Astrocyte of the spinal cord (primary cell): ENCODE measurements at places on chromosomes 7 and 10.

- DNase-seq: no peak
Measured at GRCh38 chr10:33967606-33968120, 633.2 kb upstream of the NRP1 start.

- DNase-seq: no peak
Measured at GRCh38 chr10:131843881-131844284, 56.9 kb upstream of the PPP2R2D start.

- no peak for DNase-seq
Measured at GRCh38 chr7:91005841-91006240, 258.4 kb upstream of the FZD1 start.

DNA sequence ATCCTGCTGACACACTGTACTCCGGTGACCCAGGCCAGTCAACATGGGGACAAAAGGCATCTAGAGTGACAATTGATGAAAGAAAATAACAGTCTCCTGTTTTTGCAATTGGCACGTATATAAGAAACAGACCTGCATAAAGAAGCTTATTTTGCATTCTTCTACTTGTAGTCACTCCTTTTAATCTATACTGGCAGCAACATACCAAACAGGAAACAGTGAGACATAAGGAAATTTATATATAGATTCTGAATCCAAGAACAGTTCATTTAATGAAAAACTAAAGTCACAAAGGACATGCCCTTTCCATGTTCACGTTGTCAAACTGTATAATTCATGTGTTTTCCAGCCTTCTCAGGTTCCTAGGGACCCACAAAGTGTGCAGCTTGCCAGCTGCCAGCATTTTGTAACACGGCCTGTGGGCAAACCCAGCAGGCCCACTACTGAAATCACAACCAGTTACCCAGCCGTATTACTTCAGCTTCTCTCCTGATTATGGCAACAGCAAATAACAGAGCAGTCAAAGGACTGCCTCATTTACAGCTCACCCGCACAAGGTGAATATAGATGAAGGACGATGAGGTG, 72.3 kb downstream of the AMPH start:
- DNase-seq: peak; percentile 15

DNA sequence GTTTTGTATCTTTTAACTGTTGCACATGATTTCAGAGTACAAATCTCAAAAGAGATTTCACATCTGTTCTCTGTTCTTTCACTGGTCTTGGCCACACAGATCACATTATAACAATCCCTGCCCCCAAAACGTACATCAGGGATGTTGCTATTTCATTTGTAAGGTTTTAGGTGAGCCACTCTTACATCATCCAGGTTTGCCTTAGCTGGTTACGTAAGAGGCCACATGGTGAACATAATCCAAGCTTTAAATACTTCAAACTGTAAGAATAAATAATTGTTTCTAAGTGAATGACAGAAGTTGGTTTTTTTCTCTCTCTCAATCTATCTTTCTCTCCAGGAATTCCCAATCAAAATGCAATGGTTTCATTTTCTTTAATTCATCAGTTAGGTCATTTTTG, 245.9 kb upstream of the HGF start:
- no peak for DNase-seq

DNA sequence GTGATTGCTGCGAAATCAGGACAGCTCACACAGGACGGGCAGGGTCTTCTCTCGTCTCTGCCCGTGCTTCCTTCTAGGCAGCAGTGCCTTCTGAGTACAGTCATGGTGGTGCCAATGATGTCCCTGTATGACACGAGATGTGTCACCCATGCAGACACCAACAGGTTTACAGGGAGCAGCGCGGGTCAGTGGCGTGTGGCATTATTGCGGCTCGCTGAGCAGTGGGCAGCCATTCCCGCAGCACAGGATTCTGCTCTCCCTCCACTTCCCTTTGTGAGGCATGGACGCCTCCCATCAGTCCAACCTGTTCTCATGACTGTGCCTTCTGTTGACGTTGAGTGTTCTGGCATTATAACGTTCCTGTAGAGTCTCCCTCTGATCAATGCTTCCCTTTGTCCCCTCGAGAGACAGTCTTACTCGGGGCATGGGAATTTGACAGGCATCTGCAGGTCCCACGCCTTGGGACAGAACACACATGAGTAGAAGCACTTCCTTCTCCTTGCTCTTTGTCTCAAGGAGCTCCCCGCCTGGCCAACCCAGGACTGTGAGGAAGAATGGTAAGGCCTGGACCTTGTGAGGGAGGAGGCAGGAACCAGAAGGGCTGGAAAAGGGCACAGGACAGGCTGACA, 219.5 kb downstream of the PAXIP1 start:
- DNase-seq: no peak

DNA sequence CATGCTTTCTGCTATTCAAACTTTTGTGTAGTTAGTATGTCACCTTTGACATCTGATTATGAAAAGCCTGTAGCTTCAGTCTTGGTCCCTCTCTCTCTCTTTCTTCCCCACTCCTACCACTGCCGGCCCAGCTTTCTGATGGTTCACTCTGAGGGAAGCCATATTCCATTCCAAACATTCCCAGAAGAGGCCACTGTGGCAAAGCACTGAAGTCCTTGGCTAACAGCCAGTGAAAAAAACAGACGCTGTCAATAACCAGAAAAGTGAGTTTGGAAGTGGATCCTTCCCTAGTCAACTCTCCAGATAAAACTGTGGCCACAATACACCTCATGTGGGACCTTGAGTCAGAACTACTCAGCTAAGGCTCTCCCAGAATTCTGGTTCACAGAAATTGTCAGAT, 950.7 kb upstream of the PHF14 start:
- DNase-seq: peak; percentile 1

GRCh38 chr7:88344956-88345832, 38.5 kb upstream of the STEAP4 start:
- peak; percentile 33 for DNase-seq

GRCh38 chr7:128035712-128036111, 4.5 kb upstream of the LRRC4 start:
- no peak for DNase-seq

DNA sequence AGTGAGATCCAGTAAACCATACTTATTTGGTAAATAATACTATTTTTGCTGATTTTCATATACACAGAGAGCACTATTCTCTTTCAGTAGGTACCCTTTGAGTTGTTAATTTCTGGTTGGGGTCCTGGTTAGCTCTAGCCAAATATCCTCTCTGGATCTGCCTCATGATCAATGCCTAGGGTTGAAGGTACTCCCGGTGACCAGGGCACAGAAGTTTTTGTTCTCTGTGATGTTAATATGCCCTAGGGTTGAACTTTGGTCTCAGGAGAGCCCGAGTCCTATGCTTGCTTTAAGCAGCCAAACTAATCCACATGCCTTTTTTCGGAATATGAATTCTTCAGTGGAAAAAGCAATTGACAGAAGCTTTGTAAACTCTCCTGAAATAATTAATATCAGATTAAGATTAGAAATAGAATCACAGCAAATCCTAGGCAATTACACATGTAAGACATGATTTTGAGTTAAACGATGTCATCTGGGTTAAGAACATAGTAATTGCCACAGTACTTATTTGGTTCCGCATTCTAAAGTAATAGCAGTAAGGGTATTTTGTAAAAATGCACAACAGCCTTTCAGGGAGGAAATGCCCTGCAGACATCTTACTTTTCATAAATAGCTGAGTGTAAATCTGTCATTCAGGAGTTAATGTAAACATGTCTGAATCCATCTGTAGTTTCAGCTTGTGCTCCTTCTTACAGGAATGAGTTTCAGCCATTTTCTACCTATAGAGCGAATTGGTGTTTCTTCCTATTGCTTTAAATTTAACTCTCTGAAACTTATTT, 10.1 kb downstream of the CHN2 start:
- DNase-seq: no peak

GRCh38 chr7:85730012-85730411, 543.2 kb upstream of the SEMA3D start:
- no peak for DNase-seq

GRCh38 chr7:20307119-20307518, 23.6 kb upstream of the ITGB8 start:
- DNase-seq: peak; percentile 88

GRCh38 chr10:44004913-44005787, 356.5 kb upstream of the ZNF32 start:
- no peak for DNase-seq

DNA sequence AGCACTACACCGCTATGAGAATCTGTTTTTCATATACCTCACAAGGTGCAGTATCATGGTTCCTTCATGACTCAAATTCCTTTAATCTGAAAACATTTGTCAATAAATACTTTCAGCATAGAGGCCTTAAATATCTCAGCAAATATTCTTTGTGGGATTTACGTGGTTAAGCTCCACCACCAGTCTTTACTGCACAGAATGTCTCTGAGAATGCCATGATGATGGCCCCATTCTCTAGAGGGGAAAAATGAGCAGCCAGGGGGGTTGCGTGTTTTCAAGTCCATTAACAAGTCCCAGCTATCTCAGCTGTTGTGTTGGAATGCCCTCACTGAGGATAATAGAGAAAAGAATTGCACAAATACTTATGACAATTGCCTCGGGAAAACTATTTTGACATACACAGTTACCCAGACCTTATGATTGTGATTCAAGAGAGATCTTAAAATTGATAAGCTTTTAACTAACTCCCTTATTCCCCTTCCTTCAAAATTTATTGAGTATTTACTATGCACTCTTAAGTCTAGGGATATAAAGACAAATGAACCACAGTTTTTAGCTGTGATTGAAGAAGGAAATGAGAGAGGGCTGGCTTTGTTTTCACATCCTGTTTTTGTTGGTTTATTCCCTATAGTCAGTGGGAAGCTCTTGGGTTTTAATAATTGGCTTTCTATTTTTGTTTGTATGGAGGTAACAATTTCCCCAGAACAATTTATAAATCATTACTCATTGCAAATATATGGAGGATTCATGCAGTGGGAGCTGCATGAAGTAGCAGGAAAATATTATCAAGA, 176.5 kb upstream of the VWC2 start:
- no peak for DNase-seq

- no peak for DNase-seq
Measured at GRCh38 chr10:113153493-113154102, 203.6 kb downstream of the TCF7L2 start.

- peak; percentile 95 for DNase-seq
Measured at GRCh38 chr7:84372155-84372621, 177.6 kb upstream of the SEMA3A start.

GRCh38 chr10:1552881-1553670, 184.2 kb downstream of the ADARB2 start:
- no peak for DNase-seq

DNA sequence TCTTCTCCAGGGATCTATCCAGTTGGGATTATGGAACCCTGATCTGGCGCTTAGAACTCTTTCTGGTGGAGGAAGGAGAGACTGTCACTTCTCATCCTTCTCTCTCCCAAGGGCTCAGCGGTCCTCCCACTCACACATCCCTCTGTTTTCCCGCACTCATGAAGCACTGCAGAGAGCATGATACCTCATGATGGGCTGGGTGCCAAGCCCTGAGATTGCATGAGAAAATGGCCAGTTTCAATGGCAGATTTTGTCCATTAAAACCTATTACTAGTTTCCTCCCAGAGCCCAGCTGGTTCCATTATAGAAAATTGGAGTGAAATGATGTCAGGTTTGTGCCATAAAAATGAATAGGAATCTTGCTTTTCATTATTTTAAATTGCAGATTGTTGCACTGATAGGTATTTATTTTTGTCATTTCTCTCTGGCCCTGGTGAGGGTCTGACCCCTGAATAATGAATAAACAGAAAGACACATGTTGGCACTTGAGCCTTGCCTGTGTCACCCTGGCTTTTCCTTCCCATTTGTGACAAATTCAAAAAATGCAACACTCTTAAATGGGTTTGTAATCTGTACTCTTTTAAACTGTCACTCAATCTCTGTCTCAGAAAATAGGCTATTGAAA, 1151.1 kb downstream of the TYW1 start:
- DNase-seq: no peak

- DNase-seq: peak; percentile 57
Measured at GRCh38 chr10:73439605-73440312, 6.4 kb upstream of the MSS51 start.

- DNase-seq: no peak
Measured at GRCh38 chr10:10804061-10804460, 213.6 kb upstream of the CELF2 start.

- DNase-seq: no peak
Measured at GRCh38 chr7:84219310-84219709, 24.7 kb upstream of the SEMA3A start.

- DNase-seq: no peak
Measured at GRCh38 chr7:47762746-47763062, 180.8 kb upstream of the TNS3 start.

- DNase-seq: no peak
Measured at GRCh38 chr7:40546616-40547501, 412.1 kb downstream of the SUGCT start.

GRCh38 chr10:101458869-101459268, 104.9 kb downstream of the BTRC start:
- no peak for DNase-seq

DNA sequence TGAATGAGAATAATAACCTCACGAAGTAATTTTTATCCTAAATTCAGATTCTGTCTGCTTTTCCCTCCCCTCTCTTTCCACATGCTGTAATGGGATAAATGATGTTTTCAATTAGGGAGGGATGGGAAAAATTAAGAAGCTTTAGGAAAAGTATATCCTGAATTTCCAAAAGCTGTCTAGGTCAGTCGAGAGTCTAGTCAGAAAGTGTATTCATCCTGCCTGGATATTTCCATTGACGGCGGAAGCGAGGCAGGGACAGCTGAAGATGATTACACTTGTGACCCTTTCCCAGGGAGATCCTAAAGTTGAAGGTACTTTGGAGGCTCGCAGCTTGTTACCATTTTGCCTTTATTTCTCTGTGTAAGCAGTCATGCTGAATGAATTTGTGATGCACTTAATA, 204.1 kb downstream of the ZNF365 start:
- DNase-seq: no peak

GRCh38 chr7:80505900-80506500, 5.9 kb downstream of the GNAT3 start:
- DNase-seq: no peak
